ENCODE measurements at places on chromosomes 11 and 22. TPM values are rescaled to one million over a fixed set of nuclear protein-coding genes. Genes with fewer than 3 reads are reported as not detected.

INS gene
- total RNA-seq = not detected

RIBC2 gene
- 1.7 TPM for total RNA-seq

OR2D2 gene
- 0.11 TPM for total RNA-seq

ADAMTS15 gene
- 0.49 TPM for total RNA-seq

FAM227A gene
- total RNA-seq = 1.5 TPM

TRIM49 gene
- not detected for total RNA-seq

CCDC15 gene
- total RNA-seq = 5.7 TPM

OMP gene
- not detected for total RNA-seq

MGAT3 gene
- not detected for total RNA-seq

ELF5 gene
- total RNA-seq = not detected

ALDH3B1 gene
- not detected for total RNA-seq

EXT2 gene
- 105 TPM for total RNA-seq

RIC3 gene
- 0.39 TPM for total RNA-seq

MS4A6A gene
- total RNA-seq = not detected

DGAT2 gene
- 1.2 TPM for total RNA-seq

MB gene
- total RNA-seq = not detected

OR8D4 gene
- not detected for total RNA-seq

TP53AIP1 gene
- total RNA-seq = 6.5 TPM

OR51L1 gene
- not detected for total RNA-seq

PNPLA5 gene
- not detected for total RNA-seq

HYOU1 gene
- total RNA-seq = 149 TPM

ARHGAP42 gene
- 4.6 TPM for total RNA-seq

LRRC75B gene
- 6.5 TPM for total RNA-seq

GTF2H1 gene
- 51.7 TPM for total RNA-seq

MRTFA gene
- 29.3 TPM for total RNA-seq

OR4P4 gene
- not detected for total RNA-seq

MPZL2 gene
- 62.0 TPM for total RNA-seq

KRTAP5-2 gene
- total RNA-seq = not detected

IGSF22 gene
- total RNA-seq = 0.46 TPM

MS4A6E gene
- not detected for total RNA-seq

TRIM51 gene
- total RNA-seq = not detected

MRGPRE gene
- not detected for total RNA-seq

ART1 gene
- not detected for total RNA-seq
